ENCODE measurements at places on chromosomes 5 and 9.

DNA sequence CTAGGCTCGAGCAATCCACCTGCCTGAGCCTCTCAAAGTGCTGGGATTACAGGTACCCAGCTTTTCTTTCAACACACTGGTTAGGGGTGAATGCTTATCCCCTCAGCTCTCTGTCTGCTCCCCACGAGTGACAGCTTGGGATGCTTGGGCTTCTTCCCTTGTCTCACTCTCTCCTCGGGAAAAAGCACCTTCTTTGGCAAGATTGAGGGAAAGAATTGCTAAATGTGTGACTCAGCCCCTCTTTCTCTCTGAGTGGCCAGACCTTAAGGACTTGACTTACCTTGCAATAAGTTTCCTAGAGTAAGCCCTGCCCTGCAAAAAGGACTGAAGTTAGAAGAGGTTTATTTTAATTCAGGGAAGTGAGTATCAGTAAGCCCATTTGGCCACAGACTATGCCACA lies 68.1 kb upstream of the ERBIN start:
- DNase-seq = no peak

DNA sequence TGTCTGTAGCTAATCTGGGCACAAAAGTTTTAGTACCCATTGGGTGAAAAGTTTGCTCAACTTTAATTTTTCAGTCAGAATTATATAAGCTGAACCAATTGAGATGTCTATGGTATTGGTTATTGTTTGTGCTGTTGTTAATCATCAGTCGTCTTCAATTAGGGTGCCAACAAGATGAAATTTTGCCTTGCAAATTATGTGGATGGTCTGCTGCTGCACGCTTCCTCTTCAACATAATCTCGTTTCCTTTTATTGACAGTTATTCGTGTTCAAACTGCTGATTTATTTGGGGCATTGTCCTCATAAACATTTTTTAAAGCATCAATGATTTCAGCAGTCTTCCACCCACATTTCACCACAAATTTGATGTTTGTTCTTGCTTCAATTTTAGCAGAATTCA lies 194.0 kb downstream of the HTR1A start:
- no peak for DNase-seq

DNA sequence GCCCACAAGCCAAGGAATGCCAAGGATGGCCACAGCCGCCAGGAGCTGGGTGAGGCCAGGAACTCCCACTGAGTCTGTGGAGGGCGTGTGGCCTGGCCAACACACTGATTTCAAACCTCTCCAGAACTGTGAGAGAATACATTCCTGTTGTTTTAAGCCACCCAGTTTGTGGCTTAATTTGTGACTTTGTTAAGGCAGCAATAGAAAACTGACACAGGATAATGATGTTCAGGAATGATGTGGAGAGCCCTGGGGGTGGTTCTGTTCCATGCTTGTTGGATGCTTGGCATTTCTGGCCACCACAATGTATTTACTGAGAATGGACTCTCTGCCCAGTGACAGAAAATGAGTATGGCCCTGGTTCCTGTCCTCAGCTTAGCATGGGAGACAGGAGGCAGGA lies 82.8 kb downstream of the DAP start:
- DNase-seq = no peak

- DNase-seq = no peak
Measured at GRCh38 chr9:10957878-10958277, 345.1 kb upstream of the PTPRD start.

DNA sequence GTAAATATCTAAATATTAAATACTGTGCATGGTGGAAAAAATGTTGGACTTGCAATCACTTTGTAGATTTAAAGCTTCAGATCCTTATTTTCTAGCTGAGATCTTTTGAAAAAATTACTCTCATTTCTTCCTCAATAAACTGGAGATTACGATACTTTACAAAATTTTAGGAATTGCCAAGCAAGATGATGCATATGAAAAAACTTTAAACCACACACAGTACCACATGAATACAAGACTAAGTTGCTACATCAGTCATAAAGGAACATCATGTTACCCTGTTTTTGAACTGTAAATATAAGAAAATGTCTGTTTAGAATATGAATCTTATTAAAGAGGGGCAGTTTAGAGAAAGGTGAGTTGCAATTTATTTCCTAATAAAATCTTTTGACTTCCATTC lies 703.6 kb upstream of the NUDT12 start:
- DNase-seq = no peak

- no peak for DNase-seq
Measured at GRCh38 chr5:163458778-163459385, 1.0 kb downstream of the NUDCD2 start.

All from GDM1 (cell line).